Anterior cingulate cortex (tissue), 58 donors: ENCODE measurements at places on chromosomes 5 and 9.

- DNase-seq: no peak
Observed at GRCh38 chr9:14058325-14058688, 255.6 kb downstream of the NFIB start.

DNA sequence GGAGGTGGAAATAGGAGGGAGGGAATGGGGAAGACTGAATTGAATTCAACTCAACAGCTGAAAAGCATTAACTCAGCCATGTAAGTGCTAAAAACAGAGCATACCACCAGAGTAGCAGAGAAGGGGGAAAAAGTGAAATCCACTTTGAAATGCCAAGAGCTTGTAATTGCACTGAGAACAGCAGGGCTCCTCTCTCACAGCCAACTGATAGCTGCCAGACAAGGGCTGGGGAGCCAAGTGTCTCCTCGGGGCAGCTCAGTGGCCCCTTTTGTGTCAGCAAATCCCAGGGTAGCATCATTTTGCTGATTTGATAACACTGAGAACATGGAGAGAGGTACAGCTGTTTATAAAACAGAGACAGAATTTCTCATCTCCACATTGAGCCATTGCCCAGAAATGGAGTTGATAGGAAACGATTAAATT, 182.5 kb downstream of the FRMD3 start:
- DNase-seq: no peak

GRCh38 chr9:72315089-72315509, 49.9 kb downstream of the ZFAND5 start:
- DNase-seq: no peak

DNA sequence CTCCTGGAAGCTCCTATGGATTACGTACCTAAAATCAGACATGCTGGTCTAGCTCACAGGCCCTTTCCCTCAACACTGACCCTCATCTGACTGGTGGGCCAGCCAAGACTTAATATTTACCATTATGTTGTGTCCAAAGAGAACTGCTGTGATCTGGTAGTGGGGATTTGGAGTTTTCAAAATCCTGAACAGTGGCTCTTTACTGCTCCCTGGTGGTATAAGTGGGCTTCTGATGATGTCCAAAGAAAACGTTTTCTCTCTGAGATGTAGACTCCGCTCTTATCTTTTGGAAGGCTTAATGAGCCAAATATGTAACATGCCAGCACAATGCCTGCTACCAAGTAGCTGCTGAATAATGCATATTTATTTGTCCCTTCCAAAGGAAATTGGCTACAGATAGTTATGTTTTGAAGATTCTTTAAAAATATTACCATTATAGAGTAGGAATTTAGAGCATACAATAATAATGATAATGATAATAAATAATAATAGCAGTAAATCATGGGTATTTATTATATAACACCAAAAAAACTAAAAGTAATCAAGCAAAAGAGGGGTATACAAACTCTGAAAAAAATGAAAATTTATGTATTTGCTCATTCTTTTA, 406.6 kb upstream of the TNC start:
- DNase-seq: peak; percentile 12

DNA sequence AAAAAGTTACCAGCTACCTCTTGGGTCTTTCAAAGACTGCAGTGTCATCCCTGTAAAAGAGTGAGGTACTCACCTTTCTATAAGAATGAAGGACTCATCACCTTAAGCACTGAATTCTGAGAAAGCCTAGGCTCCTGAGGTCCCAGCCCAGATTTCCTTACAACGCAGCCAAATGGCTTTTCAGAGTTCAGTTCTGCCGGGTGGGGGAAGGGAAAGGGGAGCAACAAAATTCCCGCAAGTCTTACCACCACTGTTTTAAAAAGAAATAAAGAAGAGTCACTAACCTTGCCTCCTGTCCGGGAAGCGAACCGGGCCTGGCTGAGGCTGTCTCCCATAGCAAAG, 373 bp downstream of the ADAMTS12 start:
- DNase-seq: no peak

DNA sequence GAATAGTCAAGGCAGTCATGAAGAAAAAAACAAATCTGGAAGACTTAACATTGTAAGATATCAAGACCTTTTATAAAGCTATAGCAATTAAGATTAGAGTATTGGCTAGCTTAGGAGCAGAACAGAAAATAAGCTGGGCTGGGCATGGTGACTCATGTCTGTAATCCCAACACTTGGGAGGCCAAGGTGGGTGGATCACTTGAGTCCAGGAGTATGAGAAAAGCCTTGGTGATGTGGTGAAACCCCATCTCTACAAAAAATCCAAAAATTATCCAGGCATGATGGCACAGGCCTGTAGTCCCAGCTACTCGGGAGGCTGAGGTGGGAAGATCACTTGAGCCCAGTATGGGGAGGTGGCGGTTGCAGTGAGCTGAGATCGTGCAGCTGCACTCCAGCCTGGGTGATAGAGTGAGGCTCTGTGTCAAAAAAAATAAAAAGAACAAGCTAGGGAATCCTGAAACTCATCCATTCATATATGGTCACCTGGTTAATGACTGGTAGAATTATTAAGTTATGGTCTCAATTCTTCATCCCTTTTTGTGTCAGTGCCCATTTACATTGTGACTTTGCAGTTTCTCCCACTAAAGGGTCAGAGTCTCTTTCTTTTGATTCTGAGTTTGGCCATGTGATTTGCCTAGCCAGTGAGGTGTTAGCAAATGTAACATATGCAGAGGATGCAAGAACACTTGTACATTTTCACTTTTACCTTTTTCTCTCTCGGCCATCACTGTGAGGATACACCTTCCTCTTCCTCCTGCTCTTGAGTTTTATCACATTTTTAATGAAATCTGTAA, 144.6 kb upstream of the SGCD start:
- DNase-seq: no peak

GRCh38 chr9:134492281-134492691, 149.3 kb upstream of the COL5A1 start:
- DNase-seq: no peak

- DNase-seq: no peak
Observed at GRCh38 chr9:90985631-90986030, 184.0 kb downstream of the SYK start.

DNA sequence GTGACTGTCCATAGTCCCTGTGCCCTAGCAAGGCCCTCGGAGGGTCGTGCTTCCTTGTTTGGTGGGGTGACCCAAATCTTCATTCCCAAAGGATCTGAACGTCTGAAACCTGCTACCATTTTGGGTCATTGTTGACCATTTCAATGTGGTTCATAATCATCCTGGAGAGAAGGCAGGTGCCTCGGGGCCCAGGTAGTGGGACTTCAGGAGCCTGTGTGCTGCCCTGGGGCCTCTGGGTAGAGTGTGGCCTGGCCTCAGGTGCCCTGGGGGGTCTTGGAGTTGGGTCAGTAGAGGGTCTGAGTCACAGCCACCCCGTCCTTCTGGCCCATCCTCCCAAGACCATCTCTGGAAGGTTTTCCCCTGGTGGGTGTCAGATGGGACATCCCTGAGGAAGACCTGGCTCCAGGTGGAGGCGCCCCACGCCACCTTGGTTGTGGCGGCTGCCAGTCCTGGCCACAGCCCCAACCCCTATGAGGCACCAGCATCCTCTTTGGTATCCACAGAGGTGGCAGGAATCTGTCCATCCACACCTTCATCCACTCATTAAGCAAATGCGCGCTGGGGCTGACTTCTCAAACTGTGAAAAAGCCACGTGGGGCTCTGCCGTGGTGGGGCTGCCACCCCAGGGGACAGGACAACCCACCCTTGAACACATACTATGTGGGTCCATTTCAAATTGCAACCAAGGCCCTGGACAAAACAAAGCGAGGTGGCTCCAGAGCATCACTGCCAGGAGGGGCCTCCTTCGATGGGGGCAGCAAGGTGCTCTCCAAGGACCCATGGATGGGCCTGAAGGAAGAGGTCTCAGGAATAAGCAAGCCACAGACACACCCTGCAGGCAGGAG, 41.6 kb upstream of the FCN1 start:
- no peak for DNase-seq

DNA sequence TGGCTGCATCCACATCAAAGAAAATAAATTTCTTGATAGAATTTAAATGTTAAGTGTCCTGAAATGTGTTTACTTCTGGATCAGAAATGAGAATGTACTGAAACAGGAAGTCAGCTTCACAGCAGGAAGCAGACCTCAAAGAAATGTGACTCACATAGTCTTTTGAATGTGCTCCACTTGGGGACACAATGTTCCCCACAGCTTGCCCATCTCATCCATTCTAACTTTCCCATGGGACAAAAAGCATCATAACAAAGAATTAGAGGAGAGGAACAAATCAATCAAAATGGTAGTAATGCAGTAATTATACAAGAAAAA, 85.7 kb downstream of the GRAMD2B start:
- DNase-seq: no peak

GRCh38 chr5:72842816-72843215, 26.4 kb downstream of the TNPO1 start:
- DNase-seq: no peak

GRCh38 chr5:56803025-56803424, 12.3 kb upstream of the MAP3K1 start:
- DNase-seq: no peak

DNA sequence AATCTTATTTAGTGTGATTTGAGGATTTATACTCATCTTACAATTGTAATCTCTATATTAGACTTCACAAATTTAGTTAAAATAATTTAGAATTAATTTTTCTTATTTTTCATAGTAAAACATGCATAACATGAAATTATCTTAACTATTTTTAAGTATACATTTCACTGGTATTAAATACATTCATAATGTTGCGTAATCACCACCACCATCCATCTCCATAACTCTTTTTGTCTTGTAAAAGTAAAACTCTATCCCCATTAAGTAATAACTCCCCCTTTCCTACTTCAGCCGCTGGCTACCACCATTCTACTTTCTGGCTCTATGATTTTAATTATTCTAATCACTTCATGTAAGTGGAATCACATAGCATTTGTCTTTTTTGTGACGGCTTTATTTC, 193.4 kb downstream of the SH3GL2 start:
- no peak for DNase-seq

GRCh38 chr5:50667023-50667652, 701 bp downstream of the PARP8 start:
- peak; percentile 71 for DNase-seq

- no peak for DNase-seq
Observed at GRCh38 chr5:29077451-29077850, 2039.1 kb upstream of the CDH9 start.

DNA sequence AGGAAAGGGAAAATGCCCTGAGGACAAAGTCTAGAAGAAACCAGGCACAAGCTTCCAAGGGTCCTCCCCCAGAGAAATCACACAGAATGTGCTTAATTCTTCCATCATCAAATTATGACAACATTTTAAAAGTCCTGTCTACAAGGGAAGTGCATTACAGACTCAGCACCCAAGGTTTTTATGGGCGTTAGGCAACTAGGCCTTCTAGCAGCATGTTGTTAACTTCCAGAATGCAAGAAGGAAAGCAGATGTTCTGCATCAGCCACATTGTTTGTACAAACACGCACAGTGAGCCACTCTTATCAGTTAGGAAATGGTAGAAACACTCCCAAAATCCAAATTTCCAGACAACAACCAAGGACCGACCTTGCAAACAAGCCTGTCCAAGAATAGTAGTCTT, 26.5 kb downstream of the SMC5 start:
- no peak for DNase-seq

GRCh38 chr9:109289931-109290330, 30.9 kb downstream of the EPB41L4B start:
- DNase-seq: no peak

DNA sequence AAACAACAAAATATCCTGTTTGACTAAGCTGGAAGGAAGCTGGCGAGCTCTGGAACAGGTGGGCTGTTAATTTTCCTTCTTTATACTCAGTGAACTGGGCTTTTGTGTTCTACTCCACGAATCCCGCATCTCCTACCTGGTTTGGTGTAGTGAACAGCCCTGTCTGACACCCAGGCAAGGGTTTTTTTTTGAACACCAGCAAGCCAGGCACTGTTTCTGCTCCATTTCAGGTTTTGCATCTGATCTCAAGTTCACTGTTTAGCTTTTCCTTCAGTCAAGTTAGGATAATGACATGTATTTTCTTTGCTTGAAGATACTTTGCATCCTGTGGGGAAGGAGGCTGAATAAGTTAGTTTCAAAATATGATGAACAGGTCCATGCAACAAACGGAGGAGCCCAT, 204.5 kb downstream of the SEMA6A start:
- DNase-seq: no peak

DNA sequence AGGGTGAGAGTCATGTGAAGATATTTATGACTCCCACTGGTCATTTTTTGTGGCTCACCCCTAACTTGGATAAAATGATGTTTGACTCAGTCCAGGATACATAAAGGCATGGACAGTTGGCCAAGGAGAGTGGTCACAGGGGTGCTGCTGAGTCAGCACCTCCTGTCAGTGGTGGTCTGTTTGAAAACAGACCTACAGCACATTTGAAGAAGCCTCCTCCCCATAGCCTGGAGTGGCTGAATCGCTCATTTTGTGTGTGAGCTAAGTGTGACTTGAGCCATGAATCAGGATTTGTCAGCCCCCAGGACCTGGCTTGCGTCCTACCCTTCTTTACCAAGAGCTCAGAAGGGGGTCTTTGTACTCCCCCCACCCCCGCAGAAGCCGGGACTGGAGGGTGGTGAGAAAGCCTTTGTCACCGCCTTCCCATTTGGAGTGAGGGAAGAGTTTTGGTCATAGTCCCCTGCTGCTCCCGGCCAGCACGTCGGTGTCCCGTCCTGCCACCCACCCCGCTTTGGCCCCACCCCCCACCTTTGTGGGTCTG, 35.6 kb downstream of the TRIO start:
- no peak for DNase-seq

DNA sequence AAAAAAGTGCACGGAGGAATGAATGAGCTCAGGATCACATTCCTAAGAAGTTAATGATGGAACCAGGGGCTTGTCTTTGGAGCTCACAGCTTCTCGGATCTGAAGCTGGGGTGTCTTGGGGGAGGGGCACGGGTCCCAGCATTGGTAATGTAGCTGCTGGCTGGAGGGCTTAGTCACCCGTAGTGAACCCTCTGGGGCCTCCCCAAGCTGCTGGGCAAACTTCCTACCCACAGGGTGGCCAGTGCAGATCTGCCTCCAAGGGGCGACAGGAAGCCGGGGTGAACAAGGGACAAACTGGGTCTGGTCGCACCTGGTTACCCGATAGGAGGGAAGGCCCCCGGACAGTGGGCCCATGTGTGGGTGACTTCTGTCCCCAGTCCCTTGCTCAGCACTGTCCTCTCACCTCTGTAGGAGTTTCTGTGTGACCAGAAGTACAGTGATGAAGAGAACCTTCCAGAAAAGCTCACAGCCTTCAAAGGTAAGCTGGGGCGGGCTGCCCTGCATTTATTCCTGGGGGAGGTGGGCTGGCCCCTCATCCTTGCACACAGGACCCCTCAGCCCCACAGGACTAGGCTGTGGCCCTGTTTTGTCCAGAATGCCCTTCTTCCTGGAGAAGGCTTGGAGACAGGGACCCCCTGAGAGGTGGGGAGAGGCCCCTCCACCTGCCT, 14.1 kb upstream of the NUP214 start:
- no peak for DNase-seq

- no peak for DNase-seq
Observed at GRCh38 chr5:32420506-32420905, 24.0 kb downstream of the ZFR start.

DNA sequence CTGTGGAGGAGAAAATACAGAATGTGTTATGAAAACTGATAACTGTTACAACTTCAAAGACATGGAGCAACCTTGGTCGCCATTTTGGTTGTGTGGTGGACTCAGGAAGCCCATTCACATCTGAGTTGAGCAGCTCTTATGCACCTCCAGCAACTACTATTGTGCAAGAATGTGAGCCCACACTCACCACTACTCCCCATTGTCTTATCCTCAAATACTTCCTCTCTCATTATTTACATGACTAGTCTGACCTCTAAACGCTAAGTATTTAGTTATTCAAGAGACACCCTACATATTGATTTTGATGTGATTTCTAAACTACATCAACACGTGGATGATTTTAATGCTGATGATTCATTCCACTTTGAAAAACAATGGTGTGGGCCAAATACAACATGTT, 516.6 kb upstream of the CLINT1 start:
- DNase-seq: no peak
